ENCODE measurements at places on chromosomes 6 and 20.
A peak's percentile ranks its signal among the peaks of the same experiment; 100 is the strongest.

DNA sequence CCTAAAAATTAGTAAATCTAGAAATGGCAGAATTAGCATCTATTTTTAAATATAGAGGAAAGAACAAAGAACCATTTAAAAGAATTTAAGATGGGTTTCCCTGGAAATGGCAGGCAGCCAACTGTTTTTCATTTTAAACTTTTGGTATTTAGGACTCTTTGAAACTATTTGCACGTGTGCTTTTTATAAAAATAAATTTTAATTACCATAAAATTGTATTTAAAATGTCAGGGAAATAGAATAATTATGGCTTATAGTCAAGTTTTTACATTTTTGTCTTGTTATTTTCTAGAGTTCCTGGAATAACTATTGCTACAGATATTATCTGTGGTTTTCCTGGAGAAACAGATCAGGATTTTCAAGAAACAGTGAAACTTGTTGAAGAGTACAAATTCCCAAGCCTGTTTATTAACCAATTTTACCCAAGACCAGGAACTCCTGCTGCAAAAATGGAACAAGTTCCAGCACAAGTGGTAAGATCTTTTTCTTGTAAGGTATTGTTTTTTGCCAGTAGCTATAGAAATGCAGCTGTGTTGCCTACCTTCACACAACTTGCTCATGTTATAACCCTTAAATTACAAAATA is 528.7 kb upstream of the SOX4 start:
- no peak for DNase-seq

DNA sequence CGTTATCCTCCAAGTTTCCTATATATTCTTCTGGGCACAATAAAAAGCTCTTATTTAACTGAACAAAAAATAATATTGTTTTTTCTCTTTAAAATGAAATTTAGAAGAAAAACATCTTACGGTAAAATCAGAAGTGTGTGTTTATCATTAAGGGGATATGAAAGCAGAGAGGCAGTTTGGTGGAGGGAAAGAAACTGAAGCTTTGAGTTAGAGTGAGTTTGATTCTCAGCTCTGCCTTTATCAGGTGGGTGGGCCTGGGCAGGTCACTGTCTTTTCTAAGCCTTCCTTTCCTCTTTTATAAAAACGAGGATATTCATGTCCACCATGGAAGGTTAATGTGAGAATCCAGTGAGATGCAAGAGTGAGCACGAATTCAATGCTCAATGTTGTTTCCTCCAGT is 379.8 kb upstream of the CNR1 start:
- no peak for DNase-seq

- DNase-seq: no peak
Observed at GRCh38 chr20:53195876-53196610, 223.9 kb downstream of the TSHZ2 start.

DNA sequence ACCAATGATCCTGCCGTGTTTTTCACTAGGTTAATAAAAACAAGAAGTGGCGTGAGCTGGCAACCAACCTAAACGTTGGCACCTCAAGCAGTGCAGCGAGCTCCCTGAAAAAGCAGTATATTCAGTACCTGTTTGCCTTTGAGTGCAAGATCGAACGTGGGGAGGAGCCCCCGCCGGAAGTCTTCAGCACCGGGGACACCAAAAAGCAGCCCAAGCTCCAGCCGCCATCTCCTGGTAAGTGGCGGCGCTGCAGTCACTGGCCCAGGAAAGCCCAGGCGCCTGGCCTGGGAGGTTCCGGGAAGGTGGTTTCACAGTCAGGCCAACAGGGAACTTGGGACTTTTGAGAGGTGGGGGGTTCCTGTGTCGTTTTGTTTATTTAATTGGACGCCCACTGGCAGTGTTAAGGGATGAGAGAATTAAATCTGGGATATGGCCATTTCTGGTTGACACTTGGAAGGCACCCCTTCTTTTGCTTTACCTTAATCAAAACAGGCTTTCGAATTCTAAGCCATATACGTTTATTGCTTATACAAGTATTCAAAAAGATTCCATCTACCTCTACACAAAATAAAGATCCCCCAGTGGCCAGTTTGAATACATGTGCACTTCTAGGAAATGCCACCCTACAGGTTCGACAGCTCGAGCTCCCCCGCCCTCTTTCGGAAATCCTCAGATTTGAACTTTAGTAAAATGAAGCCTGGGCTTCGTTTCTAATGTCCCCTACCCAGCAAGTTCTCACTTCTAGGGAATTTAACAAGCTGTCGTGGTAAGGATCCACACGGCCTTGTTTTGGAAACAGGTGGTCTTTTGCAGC is 138.9 kb downstream of the TMEM242 start:
- DNase-seq: peak; percentile 75

- DNase-seq: no peak
Observed at GRCh38 chr6:2523061-2523460, 227.7 kb downstream of the MYLK4 start.

DNA sequence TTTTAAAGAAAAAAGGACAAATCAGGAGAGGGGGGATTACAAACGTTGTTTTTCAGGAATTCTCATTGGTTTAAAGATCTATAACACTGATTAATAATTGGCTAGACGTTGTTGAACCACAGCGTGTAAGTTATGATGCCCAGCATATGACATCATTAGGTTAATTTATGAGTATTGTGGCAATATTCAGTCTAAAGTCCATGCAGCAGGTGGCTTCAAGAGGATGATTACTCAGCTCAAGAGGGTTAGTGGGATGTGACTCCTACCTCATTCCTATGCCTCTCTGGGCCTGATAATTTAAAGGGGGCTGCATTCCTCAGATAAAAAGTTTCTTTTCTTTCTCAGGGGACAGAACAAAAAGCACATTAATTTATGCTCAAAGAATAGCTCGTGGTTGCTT is 1309.0 kb downstream of the EPHA7 start:
- DNase-seq: no peak

GRCh38 chr6:65253041-65253440 is 454.0 kb downstream of the EYS start:
- DNase-seq: no peak

GRCh38 chr6:33314943-33315792 is 1.3 kb upstream of the TAPBP start:
- no peak for DNase-seq

DNA sequence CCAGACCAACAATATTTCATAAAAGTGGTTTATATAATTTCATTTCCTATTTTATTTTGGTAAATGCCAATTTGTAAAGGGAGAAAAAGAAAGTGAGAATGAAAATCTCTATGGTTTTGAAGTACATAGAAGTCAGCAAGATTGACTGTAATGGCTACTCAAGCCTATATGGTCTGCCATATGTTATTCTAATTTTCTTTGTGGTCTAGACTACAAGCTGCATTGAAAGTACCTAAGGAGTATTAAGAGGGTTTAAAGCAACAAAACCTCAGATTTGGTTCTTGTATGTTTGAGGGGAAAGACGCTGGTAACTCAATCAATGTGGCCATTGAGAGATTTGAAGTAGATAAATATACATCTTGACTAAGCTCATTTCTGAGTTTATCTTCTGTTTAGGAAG is 193.5 kb upstream of the EYA4 start:
- no peak for DNase-seq

- DNase-seq: no peak
Observed at GRCh38 chr6:6760002-6760401, 171.5 kb downstream of the LY86 start.

- no peak for DNase-seq
Observed at GRCh38 chr6:142013875-142014495, 118.7 kb upstream of the GJE1 start.

DNA sequence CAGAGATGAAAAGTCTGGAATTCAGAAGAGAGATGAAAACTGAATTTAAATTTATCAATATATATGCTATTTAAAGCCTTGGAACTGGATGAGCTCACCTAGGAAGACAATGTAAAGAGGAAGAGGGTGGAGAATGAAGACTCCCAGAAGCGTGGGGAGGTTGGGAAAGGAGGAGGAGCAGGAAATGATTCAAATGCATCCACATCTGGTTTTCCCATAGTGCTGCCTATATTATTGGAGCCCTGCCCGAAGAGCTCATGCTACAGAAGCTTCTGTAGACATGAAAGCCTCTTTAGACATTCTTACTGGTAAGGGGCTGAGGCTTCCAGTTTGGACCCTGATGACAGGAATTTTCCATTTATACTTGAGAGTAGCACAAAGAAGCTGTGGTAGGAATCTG is 19.2 kb downstream of the PDE7B start:
- no peak for DNase-seq

All from activated CD4-positive, alpha-beta memory T cell treated with anti-CD3 and anti-CD28 coated beads for 36 hours (primary cell).